Omental fat pad (tissue), 4 donors: ENCODE measurements at places on chromosomes 2 and 18. TPM values are rescaled to one million over a fixed set of nuclear protein-coding genes. Genes with fewer than 3 reads are reported as not detected.

Gene IL37
- total RNA-seq: not detected

DNA sequence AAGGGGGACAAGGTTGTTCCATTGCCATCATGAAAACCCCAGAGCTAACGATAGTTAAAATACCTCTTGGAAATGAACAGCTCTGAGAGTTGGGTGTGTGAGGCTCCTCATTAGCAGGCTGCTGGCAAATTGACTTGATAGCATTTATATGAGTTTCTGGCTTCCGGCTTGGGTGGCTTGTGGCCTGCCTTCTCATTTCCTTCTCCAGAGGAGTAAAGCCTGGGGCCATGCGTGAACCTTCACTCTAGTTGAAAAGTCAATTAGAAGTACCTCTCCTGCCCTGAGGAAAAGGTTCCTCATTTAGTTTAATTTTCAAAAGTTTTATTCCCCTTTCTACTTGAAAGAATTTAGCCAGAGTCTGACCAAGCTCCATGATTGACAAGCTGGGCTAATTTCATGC is 67.1 kb downstream of the MGAT5 start:
- DNase-seq: no peak

GRCh38 chr2:30472326-30472725 is 25.3 kb downstream of the LCLAT1 start:
- no peak for DNase-seq

Gene NAT8
- total RNA-seq: not detected

Gene CPO
- 2.0 TPM for total RNA-seq

Gene KCNF1
- not detected for total RNA-seq

DNA sequence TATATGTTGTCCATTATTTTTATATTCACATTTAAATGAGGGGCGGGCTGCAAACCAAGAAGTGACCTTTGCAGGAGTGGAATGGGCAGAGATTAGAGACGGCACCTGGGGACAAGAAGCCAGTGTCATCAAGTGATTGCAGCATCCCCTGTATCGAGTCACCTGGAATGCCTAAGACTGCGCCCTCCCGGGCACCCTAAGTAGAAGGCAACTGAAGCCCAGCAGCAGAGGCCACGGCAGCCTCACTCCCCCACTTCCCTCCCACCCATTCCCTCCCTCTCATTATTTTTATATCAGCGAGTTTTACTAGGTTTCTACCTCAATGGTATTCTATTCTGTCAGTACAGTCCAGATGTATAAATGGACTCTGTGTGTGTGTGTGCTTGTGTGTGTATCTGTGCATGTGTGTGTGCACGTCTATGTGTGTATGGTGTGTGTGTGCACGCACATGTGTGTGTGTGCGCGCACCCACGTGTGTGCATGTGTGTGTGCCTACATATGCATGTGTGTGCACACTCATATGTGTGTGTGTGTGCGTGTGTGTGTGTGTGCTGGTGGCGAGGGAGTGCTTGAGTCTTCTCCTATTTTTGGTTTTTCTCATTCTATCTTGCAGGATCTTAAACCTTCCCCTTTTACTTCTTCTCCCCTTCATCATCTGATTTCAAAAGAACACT is 106.8 kb upstream of the SLC66A3 start:
- no peak for DNase-seq

Gene CXCR1
- total RNA-seq: 0.36 TPM

DNA sequence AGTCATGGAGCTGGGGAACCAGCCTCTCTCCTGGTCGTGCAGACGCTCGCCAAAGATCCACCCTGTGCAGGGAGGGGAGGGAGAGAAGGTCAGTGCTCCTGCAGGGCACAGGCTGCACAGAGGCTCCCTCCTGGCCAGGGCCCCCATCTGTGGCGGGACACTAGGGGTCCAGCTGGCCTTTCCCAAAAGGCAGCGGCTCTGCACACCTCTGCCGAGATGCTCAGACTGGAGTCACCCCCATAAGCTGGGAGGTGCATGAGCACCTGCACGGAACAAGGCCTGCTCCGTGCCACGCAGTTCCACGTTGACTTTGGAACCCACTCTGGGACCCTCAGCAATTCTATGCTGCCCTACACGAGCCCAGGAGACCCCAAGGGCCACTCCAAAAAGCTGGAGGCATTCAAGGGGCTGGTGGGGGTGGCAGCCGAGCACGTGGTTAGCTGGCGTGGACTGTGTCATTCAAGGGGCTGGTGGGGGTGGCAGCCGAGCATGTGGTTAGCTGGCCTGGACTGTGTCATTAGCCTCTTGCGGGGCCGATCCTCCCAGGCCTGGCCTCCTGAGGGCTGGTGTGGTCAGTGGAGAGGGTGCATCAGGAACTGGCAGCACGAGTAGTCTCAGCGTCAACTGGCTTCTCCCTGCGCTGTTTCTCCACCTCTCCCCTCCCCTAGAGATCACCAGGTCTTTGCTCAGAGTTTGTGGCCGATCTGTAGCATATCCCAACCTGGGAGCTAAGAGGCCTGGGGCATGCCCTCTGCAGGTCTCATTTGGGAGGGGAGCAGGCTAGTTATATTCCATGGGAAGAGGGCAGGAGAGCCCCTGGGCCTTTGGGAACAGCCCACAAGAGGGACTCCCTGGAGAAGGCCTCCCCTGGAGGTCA is 9.8 kb downstream of the SNORC start:
- DNase-seq: no peak

Gene SMC6
- 11.6 TPM for total RNA-seq

Gene NEURL3
- total RNA-seq: not detected

Gene MC2R
- not detected for total RNA-seq

DNA sequence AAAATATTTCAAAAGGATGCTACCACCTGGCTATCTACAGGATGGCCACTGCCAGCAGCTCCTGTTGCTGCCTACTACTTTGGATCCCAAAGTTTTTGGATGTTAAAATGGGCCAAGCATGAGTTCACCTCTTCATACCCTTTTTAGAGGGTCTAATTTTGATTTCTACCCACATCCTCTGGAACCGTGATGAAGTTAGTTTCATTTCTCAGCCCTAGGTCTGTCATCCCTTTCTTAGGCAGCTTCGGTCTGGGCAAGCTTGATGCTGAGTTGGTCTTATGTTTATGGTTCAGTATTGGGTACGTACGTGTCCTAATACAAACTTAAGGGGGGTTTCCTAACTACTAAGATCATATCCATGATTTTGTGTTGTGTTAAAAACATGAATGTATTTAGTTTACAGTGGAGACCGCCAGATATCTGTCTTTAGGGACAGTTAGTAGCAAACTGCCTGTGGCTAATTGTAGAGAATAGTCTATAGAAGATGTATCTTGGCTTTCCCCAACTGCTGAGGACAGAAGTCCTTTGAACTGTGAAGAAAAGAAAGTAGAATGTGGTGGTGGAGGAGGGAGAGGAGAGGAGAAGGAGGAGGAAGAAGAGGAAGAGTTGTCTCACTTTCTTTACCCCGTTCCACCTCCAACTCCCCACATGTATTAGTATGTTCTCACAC is 184.9 kb downstream of the UBE2E3 start:
- no peak for DNase-seq

- DNase-seq: no peak
These were observed 6.9 kb downstream of the YES1 start for GRCh38 chr18:805008-805754.

DNA sequence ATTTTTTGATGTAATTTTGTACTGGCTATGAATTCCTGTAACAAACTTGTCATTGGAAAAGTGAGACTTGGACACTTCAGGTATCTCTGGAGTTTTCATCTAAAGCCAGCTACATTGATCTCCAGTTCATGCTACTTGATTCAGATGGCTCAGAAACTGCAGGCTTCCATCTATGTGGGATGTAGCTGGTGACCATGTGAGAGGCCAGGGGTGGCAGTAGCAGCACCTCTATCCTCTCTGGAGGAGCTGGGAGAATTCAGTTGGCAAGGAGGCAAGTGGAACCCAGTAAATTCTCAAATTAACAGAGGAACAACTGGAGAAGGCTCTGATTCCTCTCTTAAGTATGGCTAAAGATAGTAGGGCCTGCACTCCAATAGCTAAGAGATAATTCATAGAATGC is 10.0 kb upstream of the SPTBN1 start:
- DNase-seq: no peak

- DNase-seq: no peak
These were observed 51.7 kb downstream of the NOP58 start for GRCh38 chr2:202317080-202317857.

DNA sequence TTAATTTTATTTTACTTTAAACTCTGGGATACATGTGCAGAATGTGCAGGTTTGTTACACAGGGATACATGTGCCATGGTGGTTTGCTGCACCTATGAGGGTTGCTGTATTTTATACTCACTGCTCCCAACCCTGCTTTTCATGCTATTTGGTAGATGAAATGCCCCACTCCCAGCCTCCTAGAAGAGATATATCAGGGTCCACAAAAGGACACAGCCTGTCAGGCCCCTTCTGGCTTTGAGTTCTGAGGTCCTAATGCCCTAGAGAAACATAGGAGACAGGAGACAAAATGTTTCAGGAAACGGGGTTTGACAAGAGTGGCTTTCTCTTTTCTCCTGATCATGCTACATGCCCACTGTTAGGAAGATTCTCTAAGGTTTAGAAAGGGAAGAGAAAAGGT is 27.1 kb upstream of the SOX11 start:
- DNase-seq: no peak

GRCh38 chr2:148231858-148232257 is 211.0 kb downstream of the MBD5 start:
- no peak for DNase-seq

DNA sequence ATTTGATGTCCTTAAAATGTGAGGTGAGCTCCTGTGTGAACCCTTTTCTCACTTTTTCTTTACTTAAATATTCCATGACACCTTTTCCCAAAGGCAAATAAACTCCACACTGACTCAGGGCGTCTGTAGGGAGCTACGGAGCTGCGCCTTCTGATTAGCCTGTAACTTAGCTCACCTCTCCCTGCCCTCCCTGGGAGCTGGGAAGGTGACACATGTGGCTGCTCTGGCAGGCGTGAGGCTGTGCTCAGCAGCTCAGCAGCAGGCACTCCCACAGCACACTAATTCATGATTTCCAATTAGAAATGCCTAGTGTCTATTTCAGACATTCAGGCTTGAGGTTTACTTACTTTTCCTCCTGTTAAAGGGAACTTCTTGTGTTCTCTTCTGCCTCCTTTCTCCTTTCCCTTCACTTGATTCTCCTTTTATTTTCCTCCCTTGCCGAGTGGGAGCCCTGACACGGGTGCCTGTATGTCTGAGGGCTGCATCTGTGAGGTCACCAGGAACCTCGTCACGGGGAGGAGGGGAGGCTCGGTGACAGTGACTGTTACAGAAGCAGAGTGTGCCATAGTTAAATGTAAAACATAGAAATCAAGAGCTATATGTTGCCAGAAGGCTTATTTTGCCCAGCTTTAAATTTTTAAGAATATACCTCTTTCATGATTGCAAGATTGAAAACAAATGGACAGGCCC is 437.1 kb downstream of the DCDC2C start:
- DNase-seq: no peak

Gene GCG
- not detected for total RNA-seq

DNA sequence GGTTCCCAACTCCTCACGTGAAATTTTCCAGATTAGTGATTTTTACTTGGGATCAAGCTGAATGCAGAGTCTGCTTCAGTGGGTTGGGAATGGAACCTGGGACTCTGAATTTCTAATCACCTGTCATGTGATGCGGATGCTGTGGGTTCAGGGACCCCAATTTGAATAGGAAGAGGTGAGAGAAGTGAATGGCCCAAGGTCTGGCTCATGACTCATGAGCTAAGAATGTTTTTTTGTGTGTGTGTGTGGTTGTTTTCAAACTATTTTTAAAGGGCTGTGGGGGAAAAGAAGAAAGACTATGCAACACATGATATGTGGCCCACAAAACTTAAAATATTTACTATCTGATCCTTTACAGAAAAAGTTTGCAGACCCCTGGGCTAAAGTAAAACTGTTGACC is 108.5 kb upstream of the CYRIA start:
- DNase-seq: no peak

DNA sequence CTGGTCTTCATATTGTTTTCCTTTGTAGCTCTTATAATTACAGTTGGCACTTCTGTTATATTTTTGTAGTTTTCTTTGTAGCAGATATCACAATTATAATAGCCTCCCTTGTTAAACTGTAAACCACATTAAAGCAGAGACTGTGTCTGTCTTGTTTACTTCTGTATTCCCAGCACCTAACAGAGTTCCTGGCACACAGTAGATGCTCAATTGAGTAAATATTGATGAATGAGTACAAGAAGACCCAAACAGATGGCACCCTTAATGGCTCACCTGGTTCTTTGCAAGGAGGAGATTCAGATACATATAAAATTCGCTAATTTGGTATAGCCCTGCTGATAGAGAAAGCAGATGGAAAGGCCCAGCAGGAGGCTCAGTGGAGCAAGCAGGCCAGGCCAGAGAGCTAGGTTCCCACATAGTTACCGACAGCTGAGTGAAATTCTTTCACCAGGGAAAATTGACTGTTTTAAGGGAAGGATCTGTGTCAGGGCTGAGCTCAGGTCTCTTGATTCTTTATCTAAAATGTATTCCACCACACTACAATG is 120.1 kb downstream of the NUP35 start:
- no peak for DNase-seq

Gene HAAO
- 7.2 TPM for total RNA-seq

GRCh38 chr2:55961318-55961911 is 37.8 kb upstream of the EFEMP1 start:
- DNase-seq: no peak

GRCh38 chr18:75551071-75551470 is 123.6 kb upstream of the SMIM21 start:
- DNase-seq: no peak

- DNase-seq: no peak
These were observed 70.1 kb downstream of the OXER1 start for GRCh38 chr2:42693688-42694479.

DNA sequence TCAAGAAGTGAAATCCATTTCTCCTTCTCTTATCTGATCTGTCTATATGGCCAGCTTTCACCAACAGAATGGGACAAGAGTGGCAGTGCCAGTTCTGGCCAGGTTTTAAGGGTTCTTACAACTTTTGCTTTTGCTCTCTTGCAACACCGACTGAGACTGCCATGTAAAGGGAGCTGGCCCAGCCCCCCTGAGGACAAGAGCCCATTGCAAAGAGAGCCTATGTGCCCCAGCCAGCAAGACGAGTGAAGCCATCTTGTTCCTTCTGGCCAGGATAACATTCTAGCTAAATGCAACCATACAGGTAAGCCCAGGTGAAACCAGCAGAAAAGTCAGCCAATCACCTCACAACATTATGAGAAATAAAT is 101.0 kb upstream of the RND3 start:
- DNase-seq: no peak
